Left lobe of liver (tissue), 2 donors: ENCODE measurements at places on chromosomes 5 and 9. TPM values are rescaled to one million over a fixed set of nuclear protein-coding genes. Genes with fewer than 3 reads are reported as not detected.

The ACTBL2 gene
- not detected for total RNA-seq

The PCDHAC2 gene
- total RNA-seq: 0.86 TPM

The SPINK1 gene
- 20.0 TPM for total RNA-seq

The C1QTNF3 gene
- 1.9 TPM for total RNA-seq

The PCDHB12 gene
- total RNA-seq: 0.28 TPM

The CAMK2A gene
- not detected for total RNA-seq

The TMC1 gene
- 0.18 TPM for total RNA-seq

The LCN2 gene
- total RNA-seq: 2.7 TPM

The KIF27 gene
- 2.2 TPM for total RNA-seq

The C5orf52 gene
- not detected for total RNA-seq
